ENCODE measurements at places on chromosomes 11 and 22.
A peak's percentile ranks its signal among the peaks of the same experiment; 100 is the strongest.

GRCh38 chr11:122633219-122633829 lies 22.2 kb upstream of the UBASH3B start:
- no peak overlapping the region for H3K27ac ChIP-seq
- peak; percentile 55 for DNase-seq
- no peak overlapping the region for H3K4me3 ChIP-seq
- H3K4me1 ChIP-seq = peaks cover 26% of the 10 kb centered on the region

DNA sequence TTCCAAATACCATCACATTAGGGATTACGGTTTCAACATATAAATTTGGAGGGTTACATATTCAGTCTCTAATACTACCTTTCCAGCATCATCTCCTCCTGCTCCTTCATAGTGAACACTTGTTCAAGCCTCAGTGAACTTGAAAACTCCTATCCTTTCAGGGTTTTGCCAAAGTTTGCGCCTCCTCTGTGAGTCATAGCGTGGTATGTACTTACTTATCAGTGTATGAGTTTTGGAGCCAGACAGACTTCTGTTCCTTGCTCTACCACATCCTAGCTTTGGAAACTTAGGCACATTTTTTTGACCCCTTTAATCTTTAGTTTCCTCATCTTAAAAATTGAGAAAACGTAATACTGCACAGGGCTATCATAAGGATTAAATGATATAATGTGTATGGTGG lies 160.1 kb upstream of the ZC3H12C start:
- H3K27ac ChIP-seq = no peak overlapping the region
- no peaks in the 10 kb centered on the region for H3K4me1 ChIP-seq
- H3K4me3 ChIP-seq = no peak overlapping the region
- H3K36me3 ChIP-seq = no peaks in the 10 kb centered on the region
- no peak for DNase-seq
- no peaks in the 10 kb centered on the region for H3K27me3 ChIP-seq

DNA sequence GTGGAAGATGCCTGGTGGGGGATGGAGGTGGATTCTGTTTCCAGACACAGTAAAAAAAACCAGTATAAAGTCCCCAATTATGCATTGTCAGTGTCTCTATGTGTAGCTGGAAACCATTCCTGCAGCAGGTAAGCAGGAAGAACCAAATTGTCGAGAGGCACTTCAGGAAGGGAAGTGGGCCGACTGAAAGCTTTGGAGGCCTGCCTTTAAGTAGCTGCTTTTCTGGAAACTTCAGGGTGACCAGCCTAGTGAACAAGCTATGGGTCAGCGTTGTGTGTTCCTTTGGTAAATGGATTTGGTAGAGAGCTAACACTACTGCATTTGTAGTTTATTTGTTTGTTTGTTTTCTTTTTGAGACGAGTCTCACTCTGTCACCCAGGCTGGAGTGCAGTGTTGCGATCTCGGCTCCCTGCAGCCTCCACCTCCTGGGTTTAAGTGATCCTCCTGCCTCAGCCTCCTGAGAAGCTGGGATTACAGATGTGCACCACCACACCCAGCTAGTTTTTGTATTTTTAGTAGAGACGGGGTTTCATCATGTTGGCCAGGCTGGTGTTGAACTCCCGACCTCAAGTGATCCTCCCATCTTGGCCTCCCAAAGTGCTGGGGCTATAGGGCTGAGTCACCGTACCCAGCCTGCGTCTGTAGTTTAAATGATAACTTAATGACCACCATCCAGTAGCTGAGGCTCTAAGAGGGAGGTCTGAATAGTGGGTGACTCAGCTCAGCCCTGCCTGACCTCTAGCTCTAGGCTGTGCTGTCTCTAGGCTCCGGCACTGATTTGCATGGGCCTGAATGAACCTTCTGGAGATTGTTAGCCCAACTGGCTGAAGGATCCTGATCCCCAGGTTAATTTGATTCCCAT lies 12.8 kb downstream of the PTPRJ start:
- no peak overlapping the region for H3K4me3 ChIP-seq
- no peaks in the 10 kb centered on the region for H3K27me3 ChIP-seq
- no peaks in the 10 kb centered on the region for H3K4me1 ChIP-seq

DNA sequence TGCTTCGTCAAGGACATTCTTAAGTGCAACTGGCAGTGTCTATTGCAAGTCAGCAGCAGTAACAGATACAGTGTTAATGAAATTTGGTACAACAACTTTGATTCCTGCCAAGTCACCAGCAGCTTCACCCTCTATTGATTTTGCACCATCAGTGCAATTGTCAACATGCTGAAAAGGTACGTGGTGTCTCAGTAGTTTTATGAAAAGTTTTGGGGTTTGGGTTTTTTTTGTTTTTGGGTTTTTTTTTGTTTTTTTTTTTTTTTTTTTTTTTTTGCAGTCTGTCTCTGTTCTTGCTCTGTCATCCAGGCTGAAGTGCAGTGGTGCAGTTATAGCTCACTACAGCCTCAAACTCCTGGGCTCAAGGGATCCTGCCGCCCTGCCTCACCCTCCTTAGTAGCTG lies 19.1 kb upstream of the GRIK4 start:
- DNase-seq = no peak
- no peaks in the 10 kb centered on the region for H3K4me1 ChIP-seq
- H3K27ac ChIP-seq = no peak overlapping the region
- no peaks in the 10 kb centered on the region for H3K36me3 ChIP-seq

DNA sequence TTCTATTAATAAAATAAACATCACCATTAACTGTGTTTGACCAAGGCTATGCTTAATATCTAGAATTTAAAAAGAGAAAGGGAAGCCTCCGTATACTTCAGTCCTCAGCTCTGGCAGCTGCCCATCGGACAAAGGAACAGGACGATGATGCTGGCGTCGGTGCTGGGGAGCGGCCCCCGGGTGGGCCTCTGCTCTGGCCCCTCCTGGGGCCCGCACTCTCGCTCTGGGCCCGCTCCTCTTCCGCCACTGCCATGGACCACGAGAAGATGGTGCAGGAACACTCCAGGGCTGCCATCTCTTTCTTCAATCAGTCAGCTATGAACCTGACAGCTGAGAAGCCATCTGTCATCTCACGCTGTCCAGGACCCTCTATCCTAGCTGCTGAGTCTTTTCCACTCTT lies 25.3 kb downstream of the PDHX start:
- H3K27me3 ChIP-seq = no peaks in the 10 kb centered on the region
- peaks cover 2% of the 10 kb centered on the region for H3K36me3 ChIP-seq
- H3K4me3 ChIP-seq = no peak overlapping the region
- no peak for DNase-seq
- H3K27ac ChIP-seq = no peak overlapping the region
- H3K4me1 ChIP-seq = peaks cover 3% of the 10 kb centered on the region

DNA sequence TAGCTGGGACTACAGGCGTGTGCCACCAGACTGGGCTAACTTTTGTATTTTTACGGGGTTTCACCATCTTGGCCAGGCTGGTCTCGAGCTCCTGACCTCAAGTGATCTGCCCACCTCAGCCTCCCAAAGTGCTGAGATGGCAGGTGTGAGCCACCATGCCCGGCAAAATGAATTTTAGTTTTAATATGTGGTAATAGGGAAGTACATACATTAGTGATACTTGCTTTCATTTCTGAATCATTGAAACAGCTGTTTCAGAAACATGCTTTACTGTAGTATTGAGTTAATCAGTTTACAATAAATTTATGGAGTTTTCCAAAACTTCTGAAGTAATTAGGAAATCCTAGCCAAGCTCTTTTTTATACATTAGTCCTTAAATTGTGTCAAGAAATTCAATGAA lies 15.6 kb downstream of the PCF11 start:
- H3K27ac ChIP-seq = no peak overlapping the region
- H3K4me1 ChIP-seq = peaks cover 31% of the 10 kb centered on the region
- no peaks in the 10 kb centered on the region for H3K27me3 ChIP-seq
- H3K4me3 ChIP-seq = no peak overlapping the region
- DNase-seq = no peak

DNA sequence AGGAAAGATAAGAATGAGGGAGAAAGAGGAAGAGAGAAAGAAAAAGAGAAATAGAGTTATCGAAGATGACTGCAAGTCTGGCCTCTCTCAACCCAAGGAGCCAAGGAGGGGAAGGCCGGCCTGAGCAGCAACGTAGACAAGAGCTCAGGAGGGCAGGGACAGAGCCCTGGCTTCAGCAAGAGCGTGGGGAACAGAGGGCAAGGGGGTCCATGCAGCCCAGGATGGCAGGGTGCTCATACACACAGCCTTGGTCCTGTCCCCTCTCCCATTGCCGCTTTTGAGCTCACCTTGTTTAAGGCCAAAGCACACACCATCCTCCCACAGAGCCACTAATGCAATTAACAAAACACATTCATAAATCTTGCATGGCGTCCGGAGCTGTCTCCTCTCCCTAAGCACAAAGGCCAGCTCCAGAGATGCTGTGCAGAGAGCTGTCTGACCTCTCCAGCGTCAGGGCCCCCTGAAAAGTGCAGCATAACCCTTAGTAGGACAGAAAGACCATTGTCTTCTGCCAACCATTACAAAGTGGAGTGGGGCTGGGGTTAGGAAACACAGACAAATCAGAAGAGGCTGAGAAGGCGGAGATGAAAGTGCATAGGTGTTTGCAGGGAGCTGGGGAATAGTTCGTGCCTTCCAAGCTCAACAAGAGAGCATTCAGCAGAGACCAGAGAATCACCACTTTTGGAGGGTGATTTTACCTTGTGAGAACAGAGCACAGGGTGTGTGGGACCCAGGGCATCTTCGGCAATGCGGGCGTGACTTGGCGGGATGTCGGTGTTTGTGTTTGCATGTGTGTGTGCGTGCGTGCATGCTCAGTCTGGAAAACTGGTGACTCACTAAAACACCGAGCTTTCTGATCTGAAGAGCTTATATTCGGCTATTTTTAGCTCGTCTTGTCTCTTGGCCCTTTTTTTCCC lies 28.2 kb upstream of the JAM3 start:
- no peaks in the 10 kb centered on the region for H3K36me3 ChIP-seq
- H3K27me3 ChIP-seq = no peaks in the 10 kb centered on the region
- no peak overlapping the region for H3K27ac ChIP-seq
- H3K4me1 ChIP-seq = peaks cover 16% of the 10 kb centered on the region

DNA sequence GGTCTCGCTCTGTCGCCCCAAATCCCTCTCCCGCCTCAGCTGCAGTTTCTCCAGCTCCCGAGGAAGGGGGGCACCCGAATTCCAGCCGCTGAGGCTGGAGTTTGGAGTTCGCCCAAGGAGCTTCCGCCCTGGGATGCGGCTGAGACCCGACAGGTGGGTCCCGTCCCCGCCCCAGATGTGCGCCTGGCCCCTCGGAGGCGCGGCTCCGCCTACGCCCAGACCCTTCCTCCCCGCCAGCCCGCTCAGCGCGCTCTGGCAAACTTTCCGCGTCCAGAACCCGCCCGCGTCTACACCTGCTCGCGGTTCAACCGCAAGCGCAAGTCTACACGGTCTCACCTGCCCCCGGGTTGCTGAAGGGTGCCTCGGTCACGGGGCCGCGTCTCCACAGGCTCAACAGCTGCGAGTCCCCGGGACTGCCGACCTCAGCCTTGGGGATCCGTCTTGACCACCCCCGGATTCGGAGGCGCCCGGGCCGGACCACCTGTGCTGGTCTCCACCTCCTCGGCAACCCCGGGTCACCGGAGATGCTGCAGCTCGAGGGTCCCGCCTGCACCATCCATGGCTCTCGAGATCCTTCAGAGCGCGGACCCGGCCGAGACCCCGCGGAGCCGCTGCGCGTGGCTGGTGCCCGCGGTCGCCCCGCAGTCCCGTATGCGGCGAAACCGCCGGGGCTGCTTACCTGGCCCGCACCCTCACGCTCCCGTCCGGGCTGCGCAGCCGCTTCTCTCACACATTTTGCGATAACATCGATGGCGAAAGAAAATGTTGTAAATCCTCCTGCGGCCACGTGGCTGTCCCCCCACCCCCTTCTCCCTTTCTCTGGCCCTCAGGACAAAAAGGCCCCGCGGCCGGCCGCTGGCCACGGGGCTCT lies 63.6 kb downstream of the NFAM1 start:
- peak overlapping the region; percentile 63 for H3K4me3 ChIP-seq
- no peak overlapping the region for H3K27ac ChIP-seq
- H3K36me3 ChIP-seq = no peaks in the 10 kb centered on the region

- no peaks in the 10 kb centered on the region for H3K4me1 ChIP-seq
- H3K4me3 ChIP-seq = no peak overlapping the region
- H3K36me3 ChIP-seq = no peaks in the 10 kb centered on the region
- no peak for DNase-seq
- H3K27ac ChIP-seq = no peak overlapping the region
These were observed 45.5 kb upstream of the CRYBB3 start for GRCh38 chr22:25153961-25154666.

DNA sequence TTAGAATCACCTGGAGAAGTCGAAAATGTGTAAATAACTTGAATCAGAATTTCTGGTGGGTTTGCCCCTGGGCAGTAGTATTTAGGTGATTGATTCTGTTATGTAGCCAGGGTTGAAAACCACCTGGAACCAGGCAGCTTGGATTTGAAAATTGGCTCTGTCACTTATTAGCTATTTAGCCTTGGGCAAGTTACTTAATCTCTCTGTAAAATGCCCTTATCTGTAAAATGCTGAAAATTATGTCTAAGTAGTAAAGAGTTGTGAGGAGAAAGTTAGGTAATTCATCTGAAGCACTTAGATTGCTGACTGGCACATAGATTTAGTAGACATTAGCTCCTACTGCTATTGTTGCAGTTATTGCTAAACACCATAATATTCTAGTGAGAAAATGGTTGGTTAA lies 49.3 kb downstream of the PPME1 start:
- H3K27ac ChIP-seq = no peak overlapping the region
- no peak for DNase-seq
- H3K4me3 ChIP-seq = no peak overlapping the region
- H3K27me3 ChIP-seq = no peaks in the 10 kb centered on the region

DNA sequence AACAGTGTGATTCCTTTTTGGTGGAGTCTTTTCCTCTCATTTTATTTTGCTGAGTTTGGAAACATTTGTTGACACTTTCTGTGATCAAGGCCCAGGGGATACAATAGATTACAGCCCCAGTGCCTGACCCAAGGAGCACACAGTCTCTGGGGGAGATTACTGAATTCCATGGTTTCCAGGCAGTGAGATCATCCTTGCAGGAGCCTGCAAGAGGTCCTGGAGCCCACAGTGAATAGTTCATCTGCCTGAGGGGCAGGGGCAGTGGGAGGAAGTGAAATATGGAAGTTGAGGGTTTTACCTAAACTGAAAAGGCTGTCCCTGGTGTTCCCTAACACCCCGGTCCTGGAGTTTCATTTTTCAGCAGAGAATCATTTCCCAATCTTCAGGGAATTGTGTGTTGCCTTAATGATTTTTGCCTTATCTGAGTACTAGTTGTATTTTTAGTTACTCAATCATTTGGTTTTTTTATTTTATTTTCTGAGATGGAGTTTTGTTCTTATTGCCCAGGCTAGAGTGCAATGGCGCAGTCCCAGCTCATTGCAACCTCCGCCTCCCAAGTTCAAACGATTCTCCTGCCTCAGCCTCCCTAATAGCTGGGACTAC lies 7.7 kb downstream of the CCS start:
- no peak for DNase-seq
- no peak overlapping the region for H3K27ac ChIP-seq
- H3K36me3 ChIP-seq = peaks cover 6% of the 10 kb centered on the region
- peaks cover 16% of the 10 kb centered on the region for H3K4me1 ChIP-seq
- H3K27me3 ChIP-seq = no peaks in the 10 kb centered on the region

GRCh38 chr11:129710423-129710822 lies 105.2 kb upstream of the TMEM45B start:
- H3K4me1 ChIP-seq = no peaks in the 10 kb centered on the region
- H3K4me3 ChIP-seq = no peak overlapping the region
- no peak for DNase-seq
- no peaks in the 10 kb centered on the region for H3K36me3 ChIP-seq

GRCh38 chr22:31036671-31037550 lies 44.2 kb upstream of the SMTN start:
- no peaks in the 10 kb centered on the region for H3K27me3 ChIP-seq
- H3K4me3 ChIP-seq = no peak overlapping the region
- no peaks in the 10 kb centered on the region for H3K36me3 ChIP-seq
- no peak overlapping the region for H3K27ac ChIP-seq
- H3K4me1 ChIP-seq = no peaks in the 10 kb centered on the region

- peaks cover 25% of the 10 kb centered on the region for H3K4me1 ChIP-seq
- no peaks in the 10 kb centered on the region for H3K27me3 ChIP-seq
- peak; percentile 13 for DNase-seq
- H3K4me3 ChIP-seq = peak overlapping the region; percentile 98
- peak overlapping the region; percentile 97 for H3K27ac ChIP-seq
These were observed 396 bp downstream of the NPAT start for GRCh38 chr11:108221911-108222573.
